Dermis microvascular lymphatic vessel endothelial cell (primary cell): ENCODE measurements at places on chromosomes 13 and 19. TPM values are rescaled to one million over a fixed set of nuclear protein-coding genes. Genes with fewer than 3 reads are reported as not detected.

TFDP1 gene
- 45.9 and 48.0 TPM in 2 replicates for total RNA-seq

HS6ST3 gene
- total RNA-seq: under 0.01 TPM in 2 replicates

FAM216B gene
- not detected in 2 replicates for total RNA-seq

KLK15 gene
- not detected in 2 replicates for total RNA-seq

RASA3 gene
- total RNA-seq: 30.7 and 33.9 TPM in 2 replicates

ZNF709 gene
- 3.1 and 3.5 TPM in 2 replicates for total RNA-seq

ZNF681 gene
- total RNA-seq: 1.2 and 1.5 TPM in 2 replicates
